CD14-positive monocyte (primary cell): ENCODE measurements at places on chromosomes 2 and 18.

DNA sequence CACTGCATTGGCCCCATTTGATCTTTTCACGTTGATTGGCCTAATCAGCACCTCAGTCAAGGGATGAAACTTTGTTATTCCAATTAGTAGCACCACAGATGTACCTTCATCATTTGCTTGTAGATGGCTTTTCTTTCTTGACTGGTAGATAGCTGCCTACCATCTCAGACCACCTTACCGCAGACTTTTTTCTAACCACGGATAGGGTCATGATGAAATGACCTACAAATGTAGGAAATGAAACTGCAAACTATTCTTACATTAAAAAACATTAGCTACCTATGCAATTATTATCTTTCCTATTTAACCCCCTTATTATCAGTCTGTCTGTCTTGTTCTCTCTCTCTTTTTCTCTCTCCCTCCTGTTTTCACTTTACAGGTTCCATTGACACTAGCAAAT, 22.4 kb upstream of the SLC25A52 start:
- no peak for DNase-seq

- DNase-seq, result no peak
Observed at GRCh38 chr2:181149056-181149455, 168.7 kb downstream of the UBE2E3 start.

- no peak for DNase-seq
Observed at GRCh38 chr18:3094338-3094684, 81.4 kb upstream of the LPIN2 start.

GRCh38 chr2:24818721-24819167, 25.5 kb downstream of the CENPO start:
- DNase-seq, result no peak

GRCh38 chr2:118805064-118805690, 42.3 kb downstream of the EN1 start:
- no peak for DNase-seq
